Body of pancreas (tissue), 4 donors: ENCODE measurements at places on chromosomes 1 and 21.

DNA sequence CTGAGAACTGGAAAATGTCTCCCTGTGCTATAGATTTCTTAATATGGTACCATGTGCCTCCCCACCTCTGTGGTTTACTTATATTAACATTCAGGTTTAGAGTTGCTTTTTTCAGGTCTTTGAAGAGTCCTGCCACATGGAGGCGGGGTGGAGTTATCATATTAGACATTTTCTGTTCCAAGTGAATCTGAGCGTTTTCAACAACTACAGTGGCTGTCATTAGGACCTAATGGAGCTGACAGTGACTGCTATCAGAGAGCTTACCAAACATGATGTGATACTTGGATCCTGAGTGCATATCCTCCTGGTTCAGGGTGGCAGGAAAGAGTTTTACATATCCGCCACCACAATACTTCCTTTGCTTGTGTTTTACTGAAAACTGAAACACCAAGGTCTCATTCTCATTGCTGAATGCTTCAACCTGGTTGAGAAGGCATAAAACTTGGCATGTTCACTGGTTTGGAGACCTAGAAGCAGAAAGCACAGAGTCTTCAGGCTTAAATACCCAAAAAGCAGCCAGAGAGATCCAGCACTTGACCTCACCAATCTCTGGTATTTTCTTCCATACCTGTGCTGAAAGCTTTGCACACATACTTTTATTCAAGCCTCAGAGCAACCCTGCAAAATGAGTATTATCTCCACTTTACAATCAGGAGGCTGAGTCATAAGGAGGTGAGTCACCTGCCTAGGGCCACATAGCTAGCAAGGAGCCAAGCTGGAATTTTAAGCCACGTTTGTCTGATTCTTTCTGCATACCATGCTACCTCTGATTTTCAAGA, 47.4 kb upstream of the OSBPL9 start:
- no peaks in the 10 kb centered on the region for H3K27me3 ChIP-seq
- H3K36me3 ChIP-seq, result no peaks in the 10 kb centered on the region
- peaks cover 13% of the 10 kb centered on the region for H3K4me1 ChIP-seq
- H3K27ac ChIP-seq, result no peak overlapping the region
- DNase-seq, result peak; percentile 45
- no peak overlapping the region for H3K4me3 ChIP-seq

DNA sequence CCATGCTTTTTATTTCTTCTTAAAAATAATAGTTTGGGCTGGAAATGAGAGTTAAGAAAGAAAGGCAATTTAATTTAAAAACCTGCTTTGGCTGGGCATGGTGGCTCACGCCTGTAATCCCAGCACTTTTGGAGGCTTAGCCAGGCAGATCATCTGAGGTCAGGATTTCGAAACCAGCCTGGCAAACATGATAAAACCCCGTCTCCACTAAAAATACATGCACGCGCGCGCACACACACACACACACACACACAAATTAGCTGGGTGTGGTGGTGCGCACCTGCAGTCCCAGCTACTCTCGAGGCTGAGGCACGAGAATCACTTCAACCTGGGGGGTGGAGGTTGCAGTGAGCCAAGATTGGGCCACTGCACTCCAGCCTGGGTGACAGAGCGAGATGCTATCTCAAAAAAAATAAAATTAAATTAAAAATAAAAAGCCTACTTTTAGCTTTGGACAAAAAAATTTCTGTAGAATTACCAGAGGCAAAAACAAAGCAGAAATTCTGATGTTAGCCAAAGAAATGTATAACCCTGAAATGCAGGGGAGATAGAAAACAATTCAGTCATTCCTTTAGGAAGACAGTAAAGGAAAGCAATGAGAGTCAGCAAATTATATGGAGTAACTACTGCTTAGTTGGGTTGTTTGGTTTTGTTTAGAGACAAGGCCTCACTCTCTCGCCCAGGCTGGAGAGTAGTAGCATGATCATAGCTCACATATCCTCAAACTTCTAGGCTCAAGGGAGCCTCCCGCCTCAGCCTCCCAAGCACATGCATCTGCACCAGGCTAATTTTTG, 15.7 kb upstream of the IPP start:
- no peaks in the 10 kb centered on the region for H3K36me3 ChIP-seq
- no peaks in the 10 kb centered on the region for H3K4me1 ChIP-seq
- no peak overlapping the region for H3K4me3 ChIP-seq
- no peak overlapping the region for H3K27ac ChIP-seq
- H3K27me3 ChIP-seq, result no peaks in the 10 kb centered on the region

DNA sequence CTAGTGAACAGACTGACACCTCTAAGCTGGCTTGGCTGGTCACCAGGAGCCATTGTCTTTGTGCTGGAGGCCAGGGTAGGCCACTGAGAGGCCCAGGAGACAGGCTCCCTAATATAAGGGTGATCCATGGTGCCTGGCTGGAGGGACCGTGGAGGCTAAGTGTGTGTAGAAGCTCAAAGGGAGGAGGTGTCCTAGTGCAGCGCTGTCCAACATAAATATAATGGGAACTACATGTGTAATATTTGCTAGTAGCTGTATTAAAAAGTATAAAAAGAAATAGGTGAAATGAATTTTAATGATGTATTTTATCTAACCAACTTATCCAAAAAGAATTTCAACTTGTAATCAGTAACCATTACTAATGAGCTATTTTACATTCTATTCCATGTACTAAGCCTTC, 35.0 kb downstream of the SOX13 start:
- no peaks in the 10 kb centered on the region for H3K36me3 ChIP-seq
- H3K4me3 ChIP-seq, result no peak overlapping the region
- H3K4me1 ChIP-seq, result peaks cover 35% of the 10 kb centered on the region
- no peak for DNase-seq
- H3K27ac ChIP-seq, result peak overlapping the region; percentile 41

DNA sequence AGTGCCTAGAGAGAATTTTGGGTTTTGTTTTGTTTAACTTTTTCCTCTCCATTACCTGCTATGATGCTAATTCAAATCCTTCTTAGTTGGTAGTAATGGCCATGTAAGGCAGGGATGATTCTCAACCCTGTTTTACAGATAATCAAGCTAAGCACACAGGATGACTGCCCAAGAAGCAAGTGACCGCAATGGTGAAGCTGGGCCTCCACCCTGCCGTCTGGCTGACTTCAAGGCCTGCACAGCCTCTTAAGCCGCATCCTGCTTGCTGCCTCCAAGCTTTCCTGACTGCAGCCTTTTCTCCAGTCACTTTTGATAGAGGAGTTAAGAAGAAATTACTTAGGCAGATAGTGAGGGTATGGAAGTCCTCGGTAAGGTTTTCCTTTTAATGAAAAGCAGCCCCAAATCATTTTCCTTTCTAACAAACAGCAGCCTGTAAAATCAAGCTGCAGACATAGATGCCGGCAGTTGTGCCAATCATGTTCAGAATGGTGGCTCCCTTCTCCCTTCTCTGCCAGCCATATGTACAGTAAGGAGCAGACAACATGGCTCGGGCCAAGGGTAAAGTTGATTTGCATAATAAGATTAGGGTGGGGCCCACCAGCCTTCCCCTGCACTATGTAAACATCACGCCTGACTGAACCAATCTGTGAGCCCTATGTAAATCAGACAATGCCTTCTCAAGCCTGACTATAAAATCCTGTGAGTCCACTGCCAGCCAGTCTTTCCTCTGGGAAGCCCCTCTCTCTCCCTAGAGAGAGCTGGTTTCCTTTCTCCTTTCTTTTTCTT, 8.8 kb upstream of the CTBS start:
- H3K4me1 ChIP-seq, result no peaks in the 10 kb centered on the region
- no peaks in the 10 kb centered on the region for H3K27me3 ChIP-seq
- H3K27ac ChIP-seq, result no peak overlapping the region
- peak; percentile 8 for DNase-seq
- no peaks in the 10 kb centered on the region for H3K36me3 ChIP-seq

- H3K36me3 ChIP-seq, result no peaks in the 10 kb centered on the region
- DNase-seq, result peak; percentile 40
- H3K27ac ChIP-seq, result peak overlapping the region; percentile 87
- peaks cover 33% of the 10 kb centered on the region for H3K4me1 ChIP-seq
- no peak overlapping the region for H3K4me3 ChIP-seq
- no peaks in the 10 kb centered on the region for H3K27me3 ChIP-seq
These were observed 639 bp upstream of the DNAJB4 start for GRCh38 chr1:78003882-78004718.

DNA sequence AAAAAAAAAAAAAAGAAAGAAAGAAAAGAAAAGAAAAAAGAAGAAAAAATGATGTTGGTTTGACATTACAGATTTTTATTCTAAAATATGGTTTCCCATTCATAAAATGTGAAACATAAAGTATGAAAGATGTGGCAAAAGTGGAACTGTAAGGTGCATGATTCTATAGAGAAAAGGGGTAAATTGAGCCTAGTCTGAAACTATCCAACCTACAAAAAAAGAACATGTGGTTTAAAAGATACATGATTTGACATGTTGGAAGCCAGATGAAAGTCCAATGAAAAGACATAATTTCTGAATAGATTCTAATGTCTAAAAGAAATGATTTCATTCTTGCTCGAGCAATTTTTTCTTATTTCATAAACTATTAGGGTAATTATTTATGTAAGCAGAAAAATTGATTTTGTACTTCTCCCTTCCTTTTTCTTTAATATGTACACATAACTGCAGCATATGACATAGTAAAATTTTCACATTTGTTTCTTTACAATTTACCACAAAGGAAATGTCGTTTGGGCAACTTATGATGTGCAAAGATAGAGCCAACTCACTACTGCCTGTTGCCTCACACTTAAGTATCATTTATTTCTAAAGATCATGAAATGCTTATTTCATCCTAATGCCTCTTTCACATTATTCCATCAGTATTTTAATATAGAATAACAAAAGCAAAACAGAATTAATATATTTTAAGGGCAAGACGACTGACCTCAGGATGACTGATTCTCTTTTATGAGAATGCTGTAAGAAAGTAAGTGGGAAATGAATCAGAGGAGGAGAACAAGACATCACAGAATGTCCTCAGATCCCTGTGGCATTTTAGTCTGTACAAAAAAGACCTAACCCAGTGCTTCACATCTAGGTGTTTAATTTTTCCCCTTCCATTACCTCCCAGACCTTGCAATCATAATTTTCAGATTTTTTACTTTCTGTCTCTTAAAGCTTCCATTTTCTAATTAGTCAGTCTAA, 165.8 kb upstream of the HMCN1 start:
- H3K36me3 ChIP-seq, result no peaks in the 10 kb centered on the region
- peaks cover 24% of the 10 kb centered on the region for H3K4me1 ChIP-seq
- no peaks in the 10 kb centered on the region for H3K27me3 ChIP-seq

GRCh38 chr1:95512925-95513324, 278.9 kb downstream of the RWDD3 start:
- no peak overlapping the region for H3K4me3 ChIP-seq
- H3K4me1 ChIP-seq, result no peaks in the 10 kb centered on the region
- no peak for DNase-seq
- H3K27ac ChIP-seq, result no peak overlapping the region
- no peaks in the 10 kb centered on the region for H3K36me3 ChIP-seq

GRCh38 chr1:158706096-158706495, 5.6 kb upstream of the OR6K2 start:
- H3K36me3 ChIP-seq, result no peaks in the 10 kb centered on the region
- no peaks in the 10 kb centered on the region for H3K27me3 ChIP-seq

- DNase-seq, result no peak
- H3K27me3 ChIP-seq, result no peaks in the 10 kb centered on the region
- no peak overlapping the region for H3K4me3 ChIP-seq
These were observed 34.3 kb downstream of the SSBP3 start for GRCh38 chr1:54371942-54372275.

GRCh38 chr1:63135174-63135512, 187.2 kb upstream of the FOXD3 start:
- peaks cover 7% of the 10 kb centered on the region for H3K4me1 ChIP-seq
- no peaks in the 10 kb centered on the region for H3K27me3 ChIP-seq
- no peaks in the 10 kb centered on the region for H3K36me3 ChIP-seq
- DNase-seq, result no peak
- no peak overlapping the region for H3K4me3 ChIP-seq

DNA sequence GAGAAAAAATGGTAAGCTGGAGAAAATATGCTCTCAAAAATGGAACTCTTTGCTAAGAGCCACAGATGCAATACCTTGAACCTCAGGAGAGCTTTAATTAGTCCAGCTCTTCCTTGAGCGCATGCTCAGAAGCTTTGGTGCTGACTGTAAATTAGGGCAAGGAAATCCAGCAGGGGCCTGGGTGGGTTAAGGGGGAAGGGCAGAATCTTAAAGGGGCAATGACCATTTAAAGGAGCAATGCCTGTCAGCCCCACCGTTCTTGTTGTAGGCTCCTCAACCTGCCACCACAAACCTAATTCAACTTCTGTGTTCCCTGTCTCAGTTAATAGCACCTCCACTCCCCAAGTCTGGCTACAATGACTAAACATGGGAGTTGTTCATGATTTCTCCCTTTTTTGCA, 6.8 kb upstream of the SLC22A15 start:
- no peaks in the 10 kb centered on the region for H3K36me3 ChIP-seq
- DNase-seq, result no peak
- no peaks in the 10 kb centered on the region for H3K27me3 ChIP-seq
- H3K4me1 ChIP-seq, result no peaks in the 10 kb centered on the region

DNA sequence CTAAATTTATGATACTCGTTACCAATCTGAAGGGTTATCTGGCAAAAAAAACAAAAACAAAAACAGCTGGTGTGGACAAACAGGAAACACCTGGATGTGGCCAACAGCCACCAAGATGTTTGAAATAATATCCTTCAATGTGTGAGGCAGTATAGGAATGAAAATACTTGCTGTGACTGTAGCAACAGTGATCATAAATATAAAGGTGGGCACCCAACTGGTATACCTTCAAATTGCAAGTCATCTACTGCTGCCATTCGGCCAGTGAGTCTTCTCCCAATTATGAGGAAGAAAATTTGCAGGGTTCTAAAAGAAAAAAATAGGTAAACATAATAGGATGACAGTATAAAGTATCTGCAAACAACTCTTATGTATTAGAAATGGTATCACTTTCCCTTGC, 916 bp downstream of the YIPF1 start:
- H3K27me3 ChIP-seq, result no peaks in the 10 kb centered on the region
- peaks cover 17% of the 10 kb centered on the region for H3K4me1 ChIP-seq
- H3K36me3 ChIP-seq, result no peaks in the 10 kb centered on the region
- H3K4me3 ChIP-seq, result peak overlapping the region; percentile 97
- no peak overlapping the region for H3K27ac ChIP-seq

- H3K4me3 ChIP-seq, result no peak overlapping the region
- no peak overlapping the region for H3K27ac ChIP-seq
- no peaks in the 10 kb centered on the region for H3K27me3 ChIP-seq
- no peak for DNase-seq
- H3K4me1 ChIP-seq, result peaks cover 29% of the 10 kb centered on the region
These were observed 15.8 kb downstream of the SPEN start for GRCh38 chr1:15863156-15863901.

DNA sequence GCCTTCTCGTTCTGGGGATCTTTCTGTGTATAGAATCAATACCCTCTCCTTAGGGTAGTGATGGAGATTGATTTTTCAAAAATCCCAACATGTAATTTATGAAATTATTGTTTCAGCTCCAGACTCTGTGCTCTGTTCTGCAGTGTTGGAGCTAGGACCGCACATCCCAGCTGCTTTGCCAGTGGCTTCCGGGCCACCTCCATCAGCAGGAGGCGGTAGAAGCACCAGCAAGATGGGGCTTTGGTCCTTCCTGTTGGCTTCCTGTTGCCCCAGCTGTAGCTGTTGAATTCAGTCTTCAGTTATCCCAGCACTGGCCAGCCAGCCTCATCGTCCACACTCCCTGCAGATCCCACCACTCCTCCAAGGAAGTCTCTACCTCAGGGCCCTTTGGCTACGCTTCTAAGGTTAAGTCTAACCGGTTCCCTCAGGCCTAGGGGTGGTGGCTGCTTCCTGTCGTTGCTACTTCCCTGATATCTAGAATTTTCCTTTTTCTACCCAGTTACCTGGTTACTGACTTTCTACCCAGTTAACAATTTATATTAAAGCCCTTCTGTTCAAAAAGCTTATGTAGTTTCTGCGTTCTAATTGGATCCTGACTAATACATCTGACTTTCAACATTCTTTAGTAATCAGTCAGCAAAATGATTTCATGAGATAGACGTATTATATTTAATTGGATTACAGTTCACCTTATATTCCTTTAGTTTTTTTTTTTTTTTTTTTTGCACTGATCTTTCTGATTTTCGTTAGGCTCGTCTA, 24.6 kb downstream of the GALNT2 start:
- no peaks in the 10 kb centered on the region for H3K27me3 ChIP-seq
- no peak for DNase-seq
- H3K4me3 ChIP-seq, result no peak overlapping the region
- H3K27ac ChIP-seq, result no peak overlapping the region
